ENCODE measurements at places on chromosomes 7 and 10.

DNA sequence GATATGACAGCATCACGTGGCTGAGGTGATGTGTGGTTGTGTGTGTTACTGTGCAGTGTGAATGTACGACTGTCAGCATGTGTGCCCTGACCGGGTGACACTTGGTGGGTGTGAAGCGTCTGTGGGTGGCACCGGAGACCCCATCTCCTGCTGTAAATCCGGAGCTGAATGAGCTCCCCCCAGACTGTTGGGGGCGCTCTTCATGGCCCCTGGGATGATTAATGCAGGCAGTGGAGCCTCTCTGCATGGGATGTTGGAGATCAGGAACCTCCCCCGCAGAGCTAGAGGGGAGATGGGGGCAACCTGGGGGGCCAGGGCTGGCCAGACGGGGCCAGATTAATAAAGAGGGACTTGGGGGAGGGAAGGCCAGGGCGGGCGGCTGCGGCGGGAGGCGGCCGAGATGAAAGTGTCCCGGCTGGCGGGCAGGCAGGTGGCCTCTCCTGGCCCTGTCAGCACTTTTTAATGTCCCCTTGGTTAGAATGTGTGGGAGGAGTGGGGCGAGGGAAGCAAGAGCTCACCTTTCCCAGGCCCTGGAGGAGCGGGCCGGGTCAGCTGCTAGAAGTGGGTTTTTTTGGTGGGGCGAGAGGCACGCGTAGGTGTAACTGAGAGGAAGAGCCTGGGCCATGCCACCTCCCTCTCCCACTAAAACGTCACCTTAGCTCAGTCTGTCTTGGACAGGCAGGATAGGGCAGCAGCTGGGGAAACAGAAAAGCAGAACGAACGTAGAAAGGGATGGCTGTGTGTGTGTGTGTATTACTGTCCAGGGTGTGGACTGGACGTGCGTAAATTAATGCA, 34.1 kb downstream of the HIF1AN start:
- no peak for DNase-seq

DNA sequence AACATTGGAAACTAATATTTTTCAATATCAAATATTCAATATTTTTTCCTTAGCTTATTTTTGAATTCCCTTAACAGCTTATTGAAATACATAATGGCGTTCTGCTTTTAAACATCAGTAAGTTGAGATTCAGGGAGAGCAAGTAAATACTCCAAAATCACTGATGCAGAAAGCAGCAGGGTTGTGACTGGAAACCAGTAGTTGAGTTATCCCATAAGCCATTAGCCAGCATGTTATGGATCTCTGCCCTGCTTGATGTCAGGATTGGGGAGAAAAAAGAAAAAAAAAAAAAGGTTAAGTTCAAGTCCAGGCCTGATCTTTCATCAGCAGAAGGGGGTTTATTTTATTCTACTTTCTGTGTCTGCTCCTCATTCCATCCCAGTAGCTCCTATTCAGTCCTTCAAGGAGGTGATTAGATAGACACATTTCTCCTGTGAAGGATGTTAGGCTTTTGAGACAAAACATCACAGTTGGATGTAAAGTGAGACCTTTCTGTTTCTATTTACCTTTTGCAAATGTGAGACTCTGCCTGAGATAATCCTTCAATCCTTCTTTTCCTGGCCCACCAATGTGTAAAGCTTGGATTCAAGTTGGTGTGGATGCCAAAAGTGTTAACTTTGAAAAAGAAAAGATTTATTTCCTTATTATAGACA, 110.9 kb upstream of the HDAC9 start:
- no peak for DNase-seq

DNA sequence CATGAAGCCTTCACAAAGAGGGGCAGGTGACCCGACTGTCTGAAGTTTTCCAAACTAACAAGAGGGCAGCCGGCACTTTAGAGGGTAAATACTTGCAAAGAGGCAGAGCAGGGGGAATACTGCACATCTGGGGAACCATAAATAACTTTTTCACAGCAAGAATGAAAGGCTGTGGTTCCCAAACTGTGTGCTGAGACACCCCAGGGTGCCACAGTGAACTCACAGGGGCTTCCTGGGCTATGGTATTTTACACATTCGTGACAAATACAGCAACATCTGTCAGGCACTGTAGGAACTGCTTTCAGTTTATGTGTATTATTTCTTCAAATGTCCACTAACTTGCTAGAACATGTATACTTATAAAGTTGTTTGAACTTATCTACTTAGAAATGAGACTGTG, 67.2 kb downstream of the TBXAS1 start:
- no peak for DNase-seq

GRCh38 chr10:76124280-76124679, 692.9 kb downstream of the LRMDA start:
- DNase-seq, result no peak

DNA sequence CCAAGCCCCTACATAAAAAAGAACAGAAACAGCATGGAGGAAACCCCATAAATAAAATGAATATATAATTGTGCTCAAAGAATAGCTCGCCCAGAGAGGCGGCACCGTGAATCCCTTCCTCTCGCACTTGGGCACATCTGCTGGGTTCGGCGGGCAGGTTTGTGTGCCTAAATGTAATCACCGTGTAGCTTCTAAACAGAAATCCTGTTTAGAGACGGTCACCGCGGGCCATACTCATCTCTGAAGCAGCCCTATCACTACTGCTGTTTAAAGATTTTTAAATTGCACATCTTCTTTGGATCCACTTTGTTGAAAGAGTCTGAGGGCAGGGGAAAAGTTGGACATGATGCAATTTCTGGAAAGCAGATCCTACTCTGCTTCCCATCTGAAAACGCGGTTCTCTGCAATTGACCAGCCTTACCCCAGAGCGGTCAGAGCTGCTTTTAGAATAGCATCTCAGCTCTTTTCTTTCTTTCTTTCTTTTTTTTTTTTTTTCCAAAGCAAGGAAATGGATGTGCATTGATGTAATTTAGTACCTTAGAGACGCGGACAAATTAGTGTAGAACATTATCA, 6.4 kb downstream of the DRGX start:
- no peak for DNase-seq
